ENCODE measurements at places on chromosomes 12 and 14. TPM values are rescaled to one million over a fixed set of nuclear protein-coding genes. Genes with fewer than 3 reads are reported as not detected.
A peak's percentile ranks its signal among the peaks of the same experiment; 100 is the strongest.

The BMP4 gene
- 31.4 TPM for total RNA-seq

The SLC6A13 gene
- 0.55 TPM for total RNA-seq

The ZC2HC1C gene
- 3.6 TPM for total RNA-seq

The TEAD4 gene
- total RNA-seq: 31.2 TPM

The AKAP5 gene
- total RNA-seq: 0.81 TPM

The SPRYD4 gene
- 1.7 TPM for total RNA-seq

DNA sequence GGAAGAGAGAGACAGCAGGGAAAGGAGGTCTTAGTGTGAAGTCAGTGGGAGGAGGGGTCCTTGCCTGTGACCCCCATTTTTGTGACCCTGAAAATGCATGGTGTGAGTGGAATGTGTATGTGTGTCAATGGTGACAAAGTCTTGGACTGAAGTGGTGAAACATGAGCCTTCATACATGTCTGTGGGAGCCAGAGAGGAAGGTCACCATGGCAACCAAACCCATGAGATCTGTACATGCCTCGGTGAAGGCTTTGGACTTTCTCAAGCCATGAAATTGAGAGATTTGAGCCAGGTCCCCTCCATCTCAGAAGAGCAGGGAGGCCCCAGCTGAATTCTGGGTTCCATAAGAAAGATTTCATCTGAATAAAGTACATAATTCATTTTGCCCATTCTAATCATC is 108.7 kb downstream of the TTC8 start:
- DNase-seq: no peak

GRCh38 chr12:72025524-72025923 is 86.9 kb downstream of the TPH2 start:
- DNase-seq: no peak

DNA sequence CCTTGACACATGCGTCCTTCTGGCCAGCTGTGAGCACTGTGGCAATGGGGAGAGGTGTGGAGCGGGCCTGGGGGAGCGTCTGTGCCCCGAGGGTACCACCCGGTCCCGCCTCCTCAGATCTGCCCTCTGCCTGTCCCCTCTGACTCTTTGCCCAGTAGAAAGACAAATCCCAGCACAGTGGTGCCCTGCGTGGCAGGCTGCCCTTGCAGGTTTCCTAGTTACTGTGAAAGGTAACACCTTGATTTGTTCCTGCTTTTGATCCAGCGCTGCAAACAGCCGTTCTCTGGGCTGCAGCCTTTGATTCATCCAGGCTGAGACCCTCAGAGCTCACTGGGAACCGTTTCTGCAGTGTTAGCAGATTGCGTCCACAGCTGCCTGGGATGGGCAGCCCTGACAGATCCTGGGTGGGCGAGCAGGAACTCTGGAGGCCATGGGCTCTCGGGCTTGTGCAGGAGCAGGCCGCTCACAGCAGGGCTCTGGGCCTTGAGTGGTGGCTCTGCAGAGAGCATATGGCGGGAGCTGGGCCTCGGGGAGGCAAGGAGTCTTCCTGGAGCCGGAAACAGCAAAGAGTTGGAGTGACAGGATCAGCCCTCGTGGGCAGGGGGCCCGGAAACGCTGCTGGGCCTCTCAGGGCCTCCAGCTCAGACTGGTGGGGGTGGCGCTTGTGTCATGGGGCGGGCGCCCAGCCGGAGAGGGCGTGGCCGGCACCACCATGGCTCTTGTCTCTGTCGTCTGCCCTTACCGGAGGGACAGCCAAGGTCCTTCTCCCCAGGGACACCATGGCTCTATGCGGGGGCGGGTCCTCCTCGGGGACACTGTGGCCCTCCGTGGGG is 16.6 kb downstream of the FBRSL1 start:
- peak; percentile 88 for DNase-seq

GRCh38 chr14:34175574-34175973 is 224.7 kb upstream of the EGLN3 start:
- no peak for DNase-seq

DNA sequence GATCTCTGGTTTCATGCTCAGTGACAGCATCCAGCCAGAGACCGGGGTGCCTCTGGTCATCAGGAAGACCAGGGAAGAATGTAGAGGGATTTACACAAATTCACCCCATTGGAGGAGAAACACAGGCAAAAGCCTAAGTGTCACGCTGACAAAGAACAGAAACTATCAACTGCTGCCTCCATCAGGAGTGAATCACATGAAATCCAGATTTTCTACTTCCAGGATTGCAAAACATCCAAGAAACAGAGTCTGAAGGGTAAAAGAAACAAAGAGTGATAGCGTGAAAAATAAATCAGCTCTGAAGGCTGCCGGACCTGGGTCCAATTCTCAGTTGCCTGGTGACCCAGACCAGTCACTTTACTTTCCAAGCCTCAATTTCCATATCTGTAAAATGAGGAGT is 136.1 kb upstream of the MAP1LC3B2 start:
- DNase-seq: no peak

DNA sequence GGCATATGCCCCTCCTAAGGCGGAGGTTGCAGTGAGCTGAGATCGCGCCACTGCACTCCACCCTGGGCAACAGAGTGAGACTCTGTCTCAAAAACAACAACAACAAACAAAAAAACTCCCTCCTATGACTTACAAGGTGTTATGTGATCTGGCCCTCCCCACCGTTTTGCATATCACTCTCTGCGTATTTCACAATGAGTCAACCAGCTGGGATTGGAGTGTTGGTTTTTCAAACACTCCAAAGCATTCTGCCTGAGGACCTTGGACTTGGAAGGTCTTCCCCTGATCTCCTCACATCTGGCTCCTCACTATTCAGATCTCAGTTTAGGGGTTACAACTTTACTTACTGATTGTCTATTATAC is 14.0 kb downstream of the MANSC1 start:
- DNase-seq: no peak

DNA sequence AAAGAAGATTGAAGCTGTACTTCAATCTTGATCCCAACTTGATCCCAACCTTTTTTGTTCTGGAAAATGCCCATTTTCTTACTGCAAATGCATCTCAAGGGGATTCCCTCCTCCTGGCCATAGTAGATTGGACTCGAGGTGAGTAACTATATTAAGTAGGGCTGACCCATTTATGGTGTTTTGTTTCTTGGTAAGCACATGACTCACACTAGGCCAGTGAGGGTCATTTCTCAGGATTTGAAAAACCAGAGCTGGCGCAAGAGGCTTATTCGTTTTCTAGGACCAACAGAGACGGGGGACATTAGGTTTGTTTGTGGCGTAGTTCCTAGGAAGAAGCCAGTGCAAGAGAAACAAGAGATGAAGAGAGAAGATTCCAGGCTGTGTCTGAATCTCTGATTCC is 51.4 kb downstream of the MRPL42 start:
- no peak for DNase-seq

DNA sequence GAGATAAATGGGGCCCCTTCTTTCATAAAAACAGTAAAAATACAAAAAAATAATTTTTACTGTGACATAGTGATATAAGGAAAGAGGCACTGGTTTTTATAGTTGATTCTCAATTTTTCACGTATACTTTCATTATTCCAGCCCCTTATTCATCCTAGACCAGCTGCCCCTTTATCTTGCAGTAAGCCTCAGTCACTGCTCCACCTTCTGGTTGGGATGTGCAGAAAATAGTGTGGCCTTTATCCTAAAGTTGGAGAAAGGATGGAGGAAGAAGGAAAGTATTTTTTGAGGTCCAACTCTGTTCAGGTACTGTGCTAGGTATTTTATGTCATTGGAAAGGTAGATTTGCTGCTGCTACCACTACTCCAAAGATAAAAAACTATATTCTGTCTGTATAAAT is 172.7 kb downstream of the ANO6 start:
- no peak for DNase-seq

- no peak for DNase-seq
These were observed 71.2 kb upstream of the COCH start for GRCh38 chr14:30803185-30803584.

DNA sequence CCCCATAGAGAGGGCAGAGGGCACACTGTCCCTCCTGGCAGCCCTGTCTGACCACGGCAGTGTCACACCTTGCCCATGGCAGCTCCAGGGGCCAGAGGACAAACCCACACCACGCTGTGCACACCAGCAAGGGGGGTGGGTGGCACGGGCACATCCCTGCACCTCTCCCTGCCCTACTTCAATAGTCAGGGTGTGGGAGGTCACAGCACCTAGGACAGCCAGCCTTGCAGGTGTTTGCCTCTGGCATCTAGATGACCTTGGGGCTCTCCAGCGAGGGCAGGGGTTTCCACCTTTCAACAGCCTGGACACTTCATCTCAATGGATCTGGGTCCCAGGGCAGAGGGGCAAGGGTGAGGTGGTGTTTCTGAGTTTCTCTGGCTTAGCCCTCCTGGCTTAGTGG is 69.2 kb downstream of the LGMN start:
- DNase-seq: peak; percentile 49

DNA sequence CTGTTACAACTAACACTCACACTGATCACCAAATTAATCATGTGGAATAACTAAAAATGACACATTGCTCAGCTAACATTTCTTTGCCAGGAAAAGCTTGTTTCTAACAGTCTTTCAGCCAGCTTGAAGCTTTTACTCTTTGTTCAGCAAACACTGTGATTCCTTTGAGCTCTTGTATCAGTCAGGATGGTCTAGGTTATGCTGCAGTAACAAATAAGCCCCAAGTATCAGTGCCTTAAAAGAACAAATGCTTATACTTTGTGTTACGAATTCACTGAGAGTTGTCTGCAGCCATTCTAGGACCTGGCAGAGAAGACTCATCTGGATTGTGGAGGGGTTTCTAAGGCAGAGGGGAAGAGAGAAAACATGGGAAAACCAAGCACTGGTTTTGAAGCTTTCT is 47.6 kb upstream of the PIWIL1 start:
- DNase-seq: no peak

DNA sequence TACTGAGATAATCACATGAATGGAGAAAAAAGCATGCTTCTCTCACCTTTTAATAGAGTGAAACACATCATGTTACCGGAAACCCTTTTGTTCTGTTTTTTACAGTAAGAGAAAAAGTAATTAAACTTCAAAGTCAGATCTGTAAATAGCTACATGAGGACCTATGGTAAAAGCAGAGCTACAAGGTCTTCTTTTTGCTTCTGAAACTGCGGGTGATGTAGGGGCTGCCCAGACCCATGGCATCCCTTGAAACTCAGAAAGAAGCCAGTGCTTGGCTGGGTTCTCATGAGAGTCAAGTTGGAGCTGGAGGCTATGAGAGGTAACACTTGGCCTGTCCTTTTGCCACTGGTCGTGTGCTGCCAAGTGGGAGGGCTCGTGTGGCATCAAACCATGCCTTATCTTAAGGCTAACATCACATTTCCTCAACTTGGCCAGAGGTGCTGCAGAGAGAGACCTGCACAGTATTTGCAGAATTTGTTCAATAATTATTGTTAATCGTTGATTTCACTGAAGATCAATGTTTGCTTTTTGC is 47.6 kb downstream of the EML1 start:
- DNase-seq: no peak

DNA sequence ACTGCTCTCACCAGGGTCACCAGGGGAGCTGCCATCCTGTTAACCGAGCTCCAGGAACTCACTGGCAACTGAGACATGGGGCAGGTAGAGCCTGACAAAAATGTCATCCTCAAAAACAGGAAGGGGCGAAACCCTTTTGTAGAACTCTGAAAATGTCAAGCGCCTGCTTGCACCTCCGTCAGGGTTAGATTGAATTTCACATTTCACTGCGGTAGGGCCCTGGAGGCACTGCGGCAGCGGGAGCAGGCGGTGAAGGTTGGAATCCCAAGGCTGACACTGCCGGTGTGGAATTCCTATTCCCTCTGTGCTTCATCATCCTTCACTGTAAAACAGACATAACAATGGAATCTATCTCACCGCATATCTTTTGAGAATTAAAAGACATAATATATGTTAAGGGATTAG is 142.8 kb upstream of the TMCC3 start:
- DNase-seq: no peak

GRCh38 chr12:77019920-77020319 is 45.4 kb downstream of the E2F7 start:
- no peak for DNase-seq

All from sigmoid colon (tissue), 7 donors.